ENCODE measurements at places on chromosomes 11 and 22.

DNA sequence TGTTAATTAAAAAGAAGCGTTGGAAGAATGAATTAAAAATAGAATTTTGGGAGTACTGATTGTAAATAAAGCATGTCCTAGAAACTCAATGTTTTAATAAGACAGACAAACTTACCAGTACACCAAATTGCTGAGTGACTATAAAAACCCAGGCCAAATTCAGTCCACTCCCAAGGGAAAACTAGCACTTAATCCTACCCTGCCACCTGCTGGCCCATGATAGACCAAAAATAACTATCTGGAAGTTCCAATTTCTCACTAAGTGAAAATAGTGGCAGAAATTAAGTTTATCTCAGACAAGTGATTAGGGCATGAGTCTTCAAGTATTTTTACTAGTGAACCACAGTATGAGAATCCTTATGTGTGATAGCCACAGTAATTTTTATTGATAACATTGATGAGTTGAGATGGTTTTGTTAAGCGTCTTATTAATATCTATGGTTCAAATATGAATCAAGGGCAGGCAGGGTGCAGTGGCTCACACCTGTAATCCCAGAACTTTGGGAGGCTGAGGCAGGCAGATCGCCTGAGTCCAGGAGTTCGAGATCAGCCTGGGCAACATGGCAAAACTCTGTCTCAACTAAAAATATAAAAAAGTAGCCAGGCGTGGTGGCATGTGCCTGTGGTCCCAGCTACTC, 9.8 kb upstream of the DDX10 start:
- peak; percentile 55 for DNase-seq

GRCh38 chr11:16406226-16406625, 49.9 kb upstream of the SOX6 start:
- DNase-seq, result no peak

- DNase-seq, result no peak
Measured at GRCh38 chr11:68309621-68310185, 2.7 kb upstream of the LRP5 start.

DNA sequence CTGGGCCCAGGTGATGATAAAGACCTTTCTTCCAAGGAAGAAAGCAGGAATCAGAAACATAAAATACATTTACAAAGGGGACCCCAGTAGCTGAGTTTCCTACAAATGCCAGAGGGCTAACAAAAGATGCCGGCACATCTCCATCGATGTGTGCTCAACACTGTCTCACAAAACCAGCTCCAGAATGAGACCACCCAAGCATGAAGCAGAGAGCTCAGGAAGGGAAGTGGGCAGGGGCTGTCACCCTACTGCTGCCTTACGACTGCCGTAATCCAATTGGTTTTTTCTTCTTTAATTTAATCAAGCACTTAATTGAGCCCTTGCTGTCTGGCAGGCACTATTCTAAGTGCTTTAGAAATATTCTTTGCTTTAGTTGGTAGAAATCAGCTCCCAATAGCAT, 26.1 kb downstream of the SMCO4 start:
- peak; percentile 29 for DNase-seq

GRCh38 chr11:97691061-97691460, 1301.2 kb downstream of the JRKL start:
- no peak for DNase-seq

GRCh38 chr11:118171269-118172062, 5.0 kb downstream of the SCN2B start:
- peak; percentile 70 for DNase-seq

GRCh38 chr22:45645150-45645525, 26.5 kb upstream of the ATXN10 start:
- DNase-seq, result no peak

- DNase-seq, result no peak
Measured at GRCh38 chr11:15118431-15118830, 3.7 kb downstream of the INSC start.

- no peak for DNase-seq
Measured at GRCh38 chr11:9947231-9947864, 283.5 kb downstream of the SWAP70 start.

DNA sequence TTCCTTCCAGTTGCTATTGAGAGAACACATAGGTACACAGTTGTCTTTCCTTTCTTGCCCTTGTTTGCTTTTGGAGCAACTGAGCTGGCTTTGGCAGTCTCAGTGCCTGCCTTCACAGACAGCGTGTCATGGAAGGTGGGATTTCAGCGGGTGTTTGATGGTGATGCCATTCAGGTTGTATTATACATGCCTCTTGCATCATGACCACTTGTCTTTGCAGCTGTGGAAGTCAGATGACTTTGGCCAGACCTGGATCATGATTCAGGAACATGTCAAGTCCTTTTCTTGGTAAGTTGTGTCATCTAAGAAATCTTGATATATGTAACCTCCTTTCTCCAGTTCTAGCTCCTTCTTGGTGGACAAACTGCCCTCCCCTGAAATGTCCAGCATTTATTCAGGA, 37.1 kb upstream of the SORL1-AS1 start:
- no peak for DNase-seq

GRCh38 chr11:34278693-34279297, 79.0 kb downstream of the ABTB2 start:
- no peak for DNase-seq

DNA sequence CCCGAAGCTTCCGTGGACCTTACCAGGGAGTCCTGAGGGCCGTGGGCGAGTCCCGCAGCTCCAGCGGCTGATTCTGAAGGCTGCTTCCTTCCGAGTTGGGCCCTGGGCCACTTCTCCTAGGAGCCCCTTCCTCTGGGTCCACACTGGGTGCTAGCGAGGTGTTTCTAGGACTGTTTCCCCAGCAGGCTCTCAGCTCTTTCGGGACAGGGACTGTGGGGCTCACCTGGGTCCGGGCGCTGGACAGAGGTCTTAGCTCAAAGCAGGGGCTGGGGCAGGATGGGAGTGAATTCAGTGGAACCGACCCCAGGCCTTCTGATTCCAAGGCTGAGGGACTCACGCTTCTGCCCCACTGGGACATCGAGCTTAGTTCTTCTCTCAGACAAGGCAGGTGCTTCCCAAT, 29.3 kb upstream of the CSNK1E start:
- DNase-seq, result no peak

DNA sequence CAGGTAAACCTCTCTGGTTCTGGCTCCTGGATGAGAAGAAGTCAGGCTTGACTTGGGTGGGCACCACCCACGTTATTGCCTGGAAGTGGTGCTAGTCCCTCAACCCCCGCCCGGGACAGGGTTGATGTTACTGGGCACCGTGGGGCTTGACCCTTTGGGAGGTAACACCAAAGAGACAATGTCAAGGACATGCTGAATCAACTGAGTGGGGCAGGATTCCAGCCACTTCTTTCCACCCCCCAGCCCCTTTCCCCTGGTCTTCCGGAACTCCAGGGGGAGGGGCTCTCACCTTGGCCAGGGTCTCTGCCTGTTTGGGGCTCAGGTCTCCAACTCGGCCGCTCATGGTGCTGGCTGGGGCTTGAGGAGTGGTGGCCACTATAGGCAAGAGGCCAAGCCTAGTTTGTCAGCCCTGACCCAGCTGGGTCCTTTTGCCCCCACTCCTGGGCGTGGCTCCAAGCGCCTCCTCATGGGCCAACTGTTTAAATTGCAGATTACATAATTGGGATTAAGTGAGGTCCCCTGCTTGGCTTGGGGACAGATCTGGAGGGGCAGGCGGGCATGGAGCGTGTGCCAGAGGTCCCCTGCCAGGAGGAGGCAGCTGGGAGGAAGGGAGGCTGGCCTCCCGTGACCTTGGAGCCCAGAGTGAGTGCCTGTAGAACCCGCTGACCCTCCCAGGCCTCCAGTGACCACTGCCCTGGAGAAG, at the start of gene SEC14L3:
Gene SEC14L3 (minus strand): TSS at position 402 of the 703 bp plus-strand sequence. CDS start 59 bp downstream, at position 343.
- DNase-seq, result no peak

GRCh38 chr11:112513417-112513816, 252.8 kb upstream of the PLET1 start:
- no peak for DNase-seq

GRCh38 chr11:90476442-90477007, 253.7 kb upstream of the CHORDC1 start:
- DNase-seq, result peak; percentile 25

DNA sequence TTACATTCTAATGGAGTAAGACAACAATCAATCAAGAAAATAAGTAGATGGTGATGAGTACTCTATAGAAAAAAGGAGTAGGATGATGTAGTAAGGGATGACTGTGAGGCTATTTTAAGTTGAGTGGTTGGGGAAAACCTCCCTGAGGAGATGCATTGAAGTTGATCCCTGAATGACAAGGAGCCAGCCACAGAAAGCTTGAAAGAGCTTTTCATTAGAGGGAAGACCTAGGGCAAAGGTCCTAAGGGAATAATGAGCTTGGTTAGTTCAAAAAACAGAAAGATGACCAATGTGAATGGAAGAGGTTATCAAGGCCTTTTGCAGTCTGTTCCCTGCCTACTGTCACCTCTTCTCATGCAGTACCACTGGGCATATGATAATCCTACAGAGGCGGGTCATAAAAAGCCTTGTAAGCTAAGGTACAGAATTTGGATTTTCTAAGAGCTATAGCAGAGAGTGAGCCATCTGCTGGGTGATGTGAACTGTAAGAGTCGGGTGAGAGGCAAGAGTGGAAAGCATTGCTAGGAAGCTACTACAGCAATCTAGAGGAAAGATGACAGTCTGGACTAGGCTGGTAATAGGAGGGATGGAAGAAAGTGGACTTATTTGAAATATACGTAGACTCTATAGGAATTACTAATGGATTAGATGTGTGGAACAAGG, 3.1 kb downstream of the PPP2R1B start:
- DNase-seq, result no peak

GRCh38 chr11:11558396-11558795, 63.4 kb downstream of the GALNT18 start:
- DNase-seq, result no peak

- DNase-seq, result no peak
Measured at GRCh38 chr11:41301023-41301422, 158.4 kb downstream of the LRRC4C start.

- no peak for DNase-seq
Measured at GRCh38 chr11:35919244-35919643, 24.6 kb upstream of the LDLRAD3 start.

DNA sequence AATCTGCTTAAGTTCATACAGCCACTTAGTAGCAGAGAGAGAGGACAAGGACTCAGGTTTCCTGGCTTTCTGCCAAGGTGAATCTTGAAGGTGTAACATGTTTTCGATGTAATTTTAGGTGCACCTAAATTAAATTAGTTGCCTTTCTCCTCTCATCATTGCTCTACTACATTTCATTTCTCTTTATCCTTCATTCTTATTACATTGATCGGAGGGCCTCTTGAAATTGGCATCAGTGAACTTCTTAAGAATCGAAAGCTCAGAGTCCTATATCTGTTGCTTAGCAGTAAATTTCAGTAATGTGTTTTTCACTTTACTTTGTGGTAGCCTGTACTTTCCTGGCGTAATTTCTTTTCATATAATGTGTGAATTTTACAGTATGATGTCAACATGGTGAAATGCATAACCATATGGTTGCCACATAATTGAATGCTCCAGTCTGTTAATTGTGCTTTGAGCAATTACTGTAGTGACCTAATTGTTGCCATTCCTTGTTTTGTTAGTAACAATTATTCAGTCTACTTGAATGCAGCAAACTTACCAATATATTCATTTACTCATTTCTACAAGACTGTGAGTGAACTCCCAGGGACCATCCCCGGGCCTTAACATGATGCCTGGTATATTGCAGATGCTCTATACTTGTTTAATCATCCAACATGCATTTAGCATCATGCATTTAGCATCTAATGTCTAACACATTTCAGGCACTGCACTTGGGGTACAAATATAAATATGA, 138.1 kb downstream of the MAML2 start:
- no peak for DNase-seq

GRCh38 chr11:120182790-120183491, 27.9 kb upstream of the OAF start:
- peak; percentile 19 for DNase-seq

GRCh38 chr11:45180179-45180847, 33.9 kb downstream of the PRDM11 start:
- no peak for DNase-seq

DNA sequence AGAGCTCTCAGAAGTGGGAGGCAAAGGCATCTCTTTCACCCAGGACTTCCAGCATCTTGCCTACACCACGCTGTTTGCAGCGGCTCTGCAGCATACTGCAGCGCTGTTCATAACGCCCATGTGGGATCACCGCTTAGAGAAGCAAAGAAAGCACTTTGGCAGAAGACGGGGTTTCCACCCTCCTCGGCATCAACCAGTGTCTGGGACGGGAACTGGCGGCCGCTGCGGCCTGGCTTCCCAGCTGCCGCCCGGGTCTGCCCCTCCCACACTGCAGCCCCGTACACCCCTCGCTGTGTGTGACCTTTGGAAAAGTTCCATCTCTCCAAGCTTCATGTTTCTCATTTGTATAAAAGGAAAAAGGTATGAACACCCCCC, 545 bp upstream of the TIRAP start:
- DNase-seq, result peak; percentile 64

- DNase-seq, result peak; percentile 82
Measured at GRCh38 chr11:73931039-73931645, 19.7 kb upstream of the DNAJB13 start.

DNA sequence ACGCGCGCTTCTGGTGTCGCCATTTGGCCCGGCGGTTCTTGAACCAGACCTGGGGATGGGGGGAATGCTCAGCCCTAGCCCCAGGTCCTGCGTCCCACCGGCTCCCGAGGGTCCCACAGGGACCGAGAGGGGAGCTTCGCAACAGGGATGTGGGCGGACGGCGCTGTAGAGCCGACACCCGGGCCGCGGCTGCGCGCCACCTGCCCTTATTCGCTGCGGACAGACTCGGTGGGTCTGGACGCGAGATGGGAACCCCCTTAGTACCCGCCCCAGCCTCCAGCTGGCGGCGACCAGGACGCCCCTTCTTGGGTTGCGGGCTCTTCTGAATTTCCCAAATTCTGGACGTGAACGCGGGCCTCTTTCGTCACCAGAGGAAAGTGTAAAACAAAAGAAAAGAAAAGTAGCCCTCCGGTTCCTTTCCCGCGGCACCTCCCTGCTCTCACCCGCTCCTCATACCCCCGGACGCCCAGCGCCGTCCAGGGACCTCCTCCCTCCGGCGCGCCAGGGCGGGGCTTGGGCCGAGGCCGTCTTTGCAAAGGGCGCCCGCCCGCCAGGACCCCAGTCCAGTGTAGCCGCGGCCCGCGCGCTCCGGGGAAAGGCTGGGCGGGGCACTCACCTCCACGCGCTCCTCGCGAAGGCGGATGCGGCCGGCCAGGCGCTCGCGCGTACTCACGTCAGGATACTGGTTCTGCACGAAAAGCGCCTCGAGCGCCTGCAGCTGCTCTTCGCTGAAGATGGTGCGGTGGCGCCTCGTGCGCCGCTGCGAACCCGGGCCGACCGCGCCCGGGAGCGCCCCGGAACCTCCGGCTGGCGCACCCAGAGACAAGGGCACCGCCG, 827 bp downstream of the GSC2 start:
- no peak for DNase-seq

- DNase-seq, result no peak
Measured at GRCh38 chr22:48478124-48478523, 1349.5 kb downstream of the BRD1 start.

GRCh38 chr11:68142441-68143309, 21.5 kb upstream of the CHKA start:
- DNase-seq, result no peak
